ENCODE measurements at places on chromosomes 2 and 18.

DNA sequence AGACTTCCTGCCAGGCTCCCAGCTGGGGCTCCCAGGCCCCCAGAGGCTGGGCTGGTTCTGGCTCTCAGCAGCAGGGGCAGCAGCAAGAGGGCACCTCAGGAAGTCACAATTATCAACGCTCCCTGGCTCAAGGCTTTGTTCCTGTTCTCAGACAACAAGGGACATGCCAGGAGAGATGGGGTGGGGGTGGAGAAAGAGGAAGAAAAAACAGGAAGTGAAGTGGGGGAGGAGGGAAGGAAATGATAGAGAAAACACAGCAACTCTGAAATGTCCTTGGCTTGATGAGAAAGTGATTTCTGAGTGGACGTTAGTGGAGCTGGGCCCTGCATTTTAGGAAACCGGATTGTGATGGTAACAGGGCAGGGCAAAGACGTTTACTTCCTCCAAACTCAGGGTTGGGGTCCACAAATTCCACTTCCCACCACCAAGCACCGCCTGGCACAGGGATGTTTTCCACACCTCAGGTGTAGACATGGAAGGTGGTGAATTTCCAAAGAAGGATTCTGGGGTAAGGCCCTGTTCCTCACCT is 40.4 kb downstream of the CYRIA start:
- DNase-seq: no peak

DNA sequence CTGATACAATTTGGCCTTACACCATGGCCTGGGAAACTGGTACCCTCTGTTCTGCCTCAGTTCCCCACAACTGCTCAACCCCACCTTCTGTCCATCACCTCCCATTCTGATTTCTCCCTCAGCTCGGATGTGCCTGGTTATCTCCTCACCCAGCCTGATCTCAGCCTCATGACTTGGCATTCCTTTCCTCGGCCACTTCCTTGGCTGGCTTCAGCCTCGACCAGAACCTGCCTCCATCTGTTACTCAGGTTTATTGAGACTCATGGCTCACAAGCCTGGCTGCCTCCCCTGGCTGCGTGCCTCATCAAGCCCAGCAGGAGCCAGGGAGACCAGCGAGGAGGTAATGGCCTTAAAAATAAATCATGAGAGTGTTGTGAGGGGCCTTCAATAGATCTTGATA is 356.2 kb upstream of the SPRED2 start:
- no peak for DNase-seq

DNA sequence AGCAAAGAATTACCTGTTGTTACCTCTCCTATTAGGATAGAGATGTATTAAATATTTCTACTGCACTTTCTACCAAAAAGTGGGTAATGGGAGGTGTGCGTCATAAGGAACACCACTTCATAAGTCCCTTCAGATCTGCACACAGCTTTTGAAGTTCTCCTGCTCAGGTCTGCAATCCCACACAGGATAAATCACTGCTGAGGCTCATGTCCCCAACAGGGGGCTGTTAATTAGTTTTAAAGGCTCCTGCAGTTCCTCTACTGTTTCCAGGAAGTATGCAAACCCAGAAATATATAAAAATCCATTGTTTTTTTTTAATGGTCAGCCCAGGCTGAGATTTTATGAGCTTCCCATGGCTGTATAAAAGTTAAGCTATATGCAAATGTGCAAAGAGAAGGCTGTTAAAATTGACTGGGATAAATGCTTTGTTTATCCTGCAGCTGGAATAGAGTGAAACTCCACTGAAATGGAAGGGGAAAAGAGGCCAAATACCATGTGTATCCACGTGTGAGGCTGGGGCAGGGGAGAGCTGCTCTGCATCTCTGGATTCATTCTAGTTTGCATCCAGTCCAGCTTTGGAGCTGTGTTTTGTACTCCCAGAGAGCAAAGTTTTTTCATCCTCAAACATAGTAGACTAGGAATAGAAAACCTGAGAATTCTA is 903.7 kb downstream of the TDRD15 start:
- no peak for DNase-seq

DNA sequence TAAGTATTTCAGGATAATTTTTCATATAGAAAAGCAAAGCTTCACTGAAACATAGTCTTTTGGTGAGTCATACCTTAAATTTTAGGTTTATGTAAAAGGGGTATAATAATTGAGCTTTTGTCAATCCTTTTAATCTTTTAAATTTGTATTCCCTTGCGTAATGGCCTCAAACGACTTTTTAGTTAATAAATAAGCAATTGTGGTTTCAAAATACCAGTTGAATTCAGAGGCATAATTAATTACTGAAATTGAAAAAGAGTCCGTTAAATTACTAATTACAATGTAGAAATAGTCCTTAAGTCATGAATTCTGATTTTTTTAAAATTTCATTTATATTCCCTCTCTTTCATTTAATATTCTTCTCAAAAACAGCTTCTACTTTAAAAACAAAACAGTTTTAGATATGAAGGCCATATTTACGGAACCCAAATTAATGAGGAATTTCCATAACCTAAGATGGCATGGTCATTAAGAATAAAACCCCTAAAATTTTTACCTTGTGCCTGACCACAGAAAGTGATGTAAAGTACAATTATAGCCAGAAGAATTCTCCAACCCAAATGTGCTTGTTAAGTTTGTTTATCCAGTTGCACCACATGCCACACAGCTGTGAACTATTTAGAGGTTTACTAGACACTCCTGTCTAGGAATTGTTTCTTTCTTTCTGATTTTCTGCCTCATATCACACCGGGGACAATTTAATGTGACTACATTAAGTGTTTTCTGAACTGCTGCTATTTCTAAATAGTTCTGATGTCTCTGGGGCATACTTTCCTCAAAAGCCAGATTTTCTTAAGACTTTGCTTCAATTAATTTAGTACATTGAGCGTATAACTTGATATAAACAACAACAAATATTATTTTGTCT is 60.7 kb upstream of the ITGA4 start:
- DNase-seq: no peak

- no peak for DNase-seq
These were observed 1557.2 kb upstream of the ZEB2 start for GRCh38 chr2:146077156-146077555.

- no peak for DNase-seq
These were observed 25.5 kb downstream of the SLC4A5 start for GRCh38 chr2:74317701-74318100.

GRCh38 chr2:33320573-33320972 is 155.9 kb upstream of the RASGRP3 start:
- DNase-seq: no peak

DNA sequence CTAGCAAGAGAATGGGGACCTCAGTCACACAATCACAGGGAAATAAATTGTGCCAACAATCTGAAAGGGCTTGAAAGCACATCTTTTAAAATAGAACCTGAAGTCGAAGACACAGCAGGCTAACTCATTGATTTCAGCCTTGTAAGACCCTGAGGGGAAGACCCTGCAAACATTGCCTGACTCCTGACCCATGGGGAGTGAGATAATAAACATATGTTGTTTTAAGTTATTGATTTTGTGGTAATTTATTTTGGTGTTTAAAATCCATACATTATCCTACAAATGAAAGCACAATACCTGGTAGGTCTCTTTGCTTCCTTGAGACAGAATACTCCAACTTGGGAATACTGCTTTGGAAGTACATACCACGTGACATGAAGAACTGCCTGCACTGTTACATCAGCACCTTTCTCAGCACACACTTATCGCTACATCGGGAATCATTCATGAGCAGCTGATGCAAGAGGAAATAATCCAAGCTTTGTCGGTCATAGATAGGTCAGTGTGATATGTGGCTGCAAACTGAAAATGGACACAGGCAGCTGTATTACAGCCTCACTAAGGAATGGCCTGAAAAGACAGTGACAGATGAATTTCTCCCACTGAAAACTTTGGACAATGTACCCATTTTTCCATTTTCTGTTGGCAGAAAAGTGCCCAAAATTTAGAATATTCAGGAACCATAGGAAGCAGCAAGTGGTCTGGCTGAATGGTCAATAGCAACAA is 494.5 kb upstream of the MAP2 start:
- DNase-seq: no peak

- no peak for DNase-seq
These were observed 155.6 kb downstream of the TTC27 start for GRCh38 chr2:32783469-32783868.

Data from caudate nucleus (tissue), 63 donors.